ENCODE measurements at places on chromosomes 4 and X.

DNA sequence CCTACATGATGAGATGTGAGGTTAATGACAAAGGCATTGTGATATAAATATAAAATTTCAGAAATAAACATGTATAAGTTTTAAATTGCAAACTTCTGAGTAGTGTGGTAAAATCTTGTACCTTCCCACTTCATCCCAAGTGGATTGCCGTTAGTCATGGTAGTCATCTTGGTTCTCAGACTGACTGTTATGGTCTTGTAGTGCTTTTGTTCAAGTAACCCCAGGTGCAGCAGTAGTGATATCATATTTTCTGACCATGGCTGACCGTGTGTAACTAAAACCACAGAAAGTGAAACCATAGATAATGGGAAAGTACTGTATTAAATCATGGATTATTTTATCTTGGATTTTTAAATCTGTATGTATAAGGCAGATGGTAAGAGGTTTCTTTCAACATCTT is 74.8 kb upstream of the SLIT2 start:
- no peak for DNase-seq

DNA sequence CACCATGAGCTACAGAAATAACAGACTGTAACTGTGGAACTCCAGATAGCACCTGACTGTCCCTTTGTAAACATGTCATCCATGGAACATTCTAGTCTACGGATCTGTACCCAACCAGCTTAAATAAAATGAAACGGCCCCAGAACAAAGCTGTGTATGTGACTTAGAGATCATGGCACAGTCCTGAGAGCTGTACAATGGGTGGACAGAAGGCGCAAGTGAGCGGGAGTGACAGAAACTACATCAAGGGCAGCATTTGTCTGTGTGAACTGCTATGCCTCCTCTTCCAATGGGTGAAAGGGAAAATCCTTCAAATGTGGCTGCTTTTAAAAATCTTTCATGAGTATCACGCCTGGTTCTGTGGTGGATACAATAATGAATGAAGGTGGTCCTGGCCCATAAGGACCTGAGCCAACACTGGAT is 72.5 kb downstream of the FAT1 start:
- DNase-seq: no peak

- DNase-seq: no peak
These were observed 17.1 kb downstream of the CTBP1 start for GRCh38 chr4:1231637-1232360.

- no peak for DNase-seq
These were observed 21.8 kb downstream of the ANK2 start for GRCh38 chr4:113071274-113071673.

DNA sequence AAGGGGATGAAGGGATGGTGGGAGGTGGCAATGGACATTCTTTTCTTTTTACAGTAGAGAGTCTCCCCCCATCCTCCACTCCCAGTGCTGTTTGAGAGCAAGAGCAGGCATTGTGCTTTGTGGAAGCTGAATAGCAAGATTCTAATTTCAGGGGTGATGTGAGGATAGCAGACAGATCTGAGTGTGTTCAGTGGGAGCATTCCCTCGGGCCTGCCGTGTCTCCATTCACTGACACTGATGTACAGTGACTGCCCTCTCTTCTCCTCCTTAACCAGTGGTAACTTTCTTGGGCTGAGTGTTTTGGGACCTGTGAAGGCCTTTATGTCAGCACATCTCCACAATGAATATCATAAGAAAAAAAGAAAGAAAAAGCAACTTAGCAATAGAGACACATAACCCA is 396.6 kb upstream of the RPS6KA3 start:
- DNase-seq: no peak

DNA sequence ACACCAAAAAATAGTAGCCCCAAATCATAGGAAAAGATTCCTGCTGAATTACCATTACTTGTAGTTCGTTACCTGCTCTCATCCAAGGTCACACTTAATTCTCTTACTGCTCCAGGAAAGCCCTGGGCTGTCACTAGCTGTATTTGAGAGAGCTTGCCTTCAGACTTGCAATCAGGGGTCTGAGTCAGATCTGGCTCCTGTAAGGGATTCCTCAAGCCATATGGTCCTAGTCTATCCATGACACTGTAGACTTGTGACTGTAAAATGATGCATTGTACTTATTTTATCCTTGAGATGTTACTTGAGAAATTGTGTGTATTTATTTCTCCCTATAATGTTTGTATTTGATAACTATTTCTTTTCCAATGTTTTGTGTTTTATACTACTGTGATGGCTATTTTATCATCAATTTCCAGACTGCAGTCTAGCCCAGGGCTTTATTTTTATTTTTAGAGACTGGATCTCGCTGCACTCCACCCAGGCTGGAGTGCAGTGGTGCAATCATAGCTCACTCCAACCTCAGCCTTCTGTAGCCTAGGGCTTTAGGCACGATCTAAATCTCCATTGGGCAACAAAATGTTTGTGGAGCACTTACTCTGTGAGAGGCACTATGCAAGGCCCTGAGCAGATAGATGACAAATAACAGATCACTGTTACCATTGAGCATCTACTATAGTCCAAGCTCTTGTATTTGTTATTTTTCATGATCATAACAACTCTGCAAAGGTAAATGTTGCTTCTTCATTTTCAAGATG is 24.2 kb downstream of the ERVMER34-1 start:
- DNase-seq: no peak

GRCh38 chrX:155215443-155216178 is 649 bp upstream of the VBP1 start:
- no peak for DNase-seq

- no peak for DNase-seq
These were observed 59.1 kb downstream of the LUZP4 start for GRCh38 chrX:115348446-115349225.

DNA sequence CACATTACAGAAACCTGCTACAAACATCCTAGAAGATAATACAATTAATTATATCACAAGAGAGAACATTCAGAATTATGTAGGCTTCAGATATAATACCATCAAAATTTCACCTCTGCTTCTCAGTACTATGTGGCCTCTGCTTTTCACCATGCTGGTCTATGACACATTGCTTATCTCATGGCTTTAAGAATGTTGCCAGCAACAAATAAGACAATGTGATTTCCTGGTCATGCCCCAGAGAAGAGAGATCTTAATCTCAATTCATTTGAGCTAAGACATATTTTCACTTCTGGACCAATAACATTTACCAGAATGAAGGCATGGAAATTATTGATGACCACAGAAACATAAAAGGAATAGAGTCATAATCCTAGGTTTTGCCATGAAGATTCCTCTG is 1233.4 kb upstream of the ADGRL3 start:
- DNase-seq: no peak

- no peak for DNase-seq
These were observed 15.7 kb downstream of the STBD1 start for GRCh38 chr4:76322236-76322635.

DNA sequence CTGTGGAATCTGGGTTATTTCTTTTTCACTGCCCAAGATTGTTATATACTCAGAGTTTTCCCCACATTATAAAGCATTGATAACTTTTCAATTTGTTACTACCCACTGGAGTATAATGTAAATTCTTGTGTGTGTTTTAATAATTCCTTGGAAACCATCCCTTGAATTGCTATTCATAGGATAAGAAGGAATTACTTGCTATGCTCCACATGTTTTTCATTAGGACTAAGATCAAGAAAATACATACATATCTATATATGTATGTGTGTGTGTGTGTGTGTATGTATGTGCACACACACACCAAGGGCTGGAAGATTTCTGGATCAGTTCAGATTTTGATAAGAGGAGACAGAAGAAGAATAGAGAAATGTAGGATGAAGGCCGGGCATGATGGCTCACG is 206.4 kb upstream of the JADE1 start:
- no peak for DNase-seq

DNA sequence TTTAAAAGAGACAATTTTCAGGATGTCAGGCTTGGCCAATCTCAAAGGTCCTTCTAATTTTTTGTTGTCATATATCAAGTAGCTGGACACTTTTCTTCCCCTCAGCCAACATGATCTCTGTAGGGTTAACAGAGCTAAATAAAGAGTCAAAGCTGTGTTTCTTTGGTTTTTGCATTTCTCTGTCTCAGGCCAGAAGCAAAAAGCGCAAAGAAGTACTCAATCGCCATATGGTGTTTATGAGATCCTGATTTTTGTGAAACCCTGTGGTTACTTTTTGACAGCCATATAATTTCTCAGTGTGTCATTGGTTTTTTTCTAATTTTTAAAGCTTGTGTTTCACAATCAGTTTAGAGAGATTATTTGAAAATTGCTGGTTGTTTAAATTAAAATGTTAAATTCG is 111.9 kb downstream of the MAPK10 start:
- no peak for DNase-seq

GRCh38 chrX:39451046-39451445 is 646.7 kb downstream of the BCOR start:
- no peak for DNase-seq

- no peak for DNase-seq
These were observed 42.1 kb downstream of the WDFY3 start for GRCh38 chr4:84924434-84924833.

GRCh38 chr4:118099106-118099505 is 64.8 kb downstream of the NDST3 start:
- DNase-seq: no peak

DNA sequence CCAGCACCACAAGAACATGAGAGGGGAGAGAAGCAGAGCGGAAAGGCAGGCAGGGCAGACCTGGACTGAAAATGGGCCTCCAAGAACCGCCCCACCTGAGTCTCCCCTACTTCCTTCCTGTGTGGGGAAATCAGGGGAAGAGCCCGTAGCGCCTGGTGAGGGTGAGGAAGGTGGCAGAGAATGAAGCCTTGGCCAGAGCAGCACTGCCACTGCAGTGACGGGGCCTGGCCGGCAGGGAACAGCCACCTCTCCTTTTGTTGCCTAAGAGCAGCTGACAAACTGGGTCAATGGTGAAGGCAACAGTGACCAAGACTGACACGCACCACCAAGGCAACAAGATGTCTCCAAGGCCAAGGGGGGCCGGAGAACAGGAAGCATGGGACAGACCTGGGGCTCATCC is 58.4 kb upstream of the CBR4 start:
- DNase-seq: no peak

- DNase-seq: no peak
These were observed 51.8 kb downstream of the TASL start for GRCh38 chrX:30525732-30526131.

GRCh38 chr4:119105605-119106004 is 30.0 kb upstream of the MYOZ2 start:
- DNase-seq: no peak

DNA sequence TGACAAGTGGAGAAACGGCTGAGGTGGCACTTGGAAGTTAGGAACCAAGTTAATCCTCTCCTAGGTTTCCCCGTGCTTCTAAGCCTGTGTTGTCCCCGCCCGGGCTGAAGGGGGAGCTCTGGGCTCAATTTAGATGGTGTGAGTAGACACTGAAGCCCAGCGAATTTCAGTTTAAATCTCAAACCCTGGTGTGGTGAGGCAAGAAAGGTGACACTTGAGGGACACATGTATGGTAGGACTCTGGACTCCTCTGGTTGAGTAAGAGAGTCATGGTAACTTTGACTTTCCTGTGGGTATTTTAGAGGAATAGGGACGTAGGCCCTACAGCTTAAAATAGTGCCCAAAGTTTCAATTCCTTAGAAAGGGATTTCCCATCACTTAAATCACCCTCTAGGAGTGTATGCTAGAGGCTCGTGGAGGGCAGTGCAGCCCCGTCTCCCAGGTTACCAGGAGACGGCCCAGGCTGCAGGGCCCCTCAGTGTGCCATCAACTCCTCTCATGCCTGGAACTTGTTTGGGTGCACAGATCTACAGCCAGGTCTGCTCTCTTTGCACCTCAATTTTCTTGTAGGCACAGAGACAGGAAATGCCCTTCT is 24.0 kb downstream of the HAND2 start:
- no peak for DNase-seq

DNA sequence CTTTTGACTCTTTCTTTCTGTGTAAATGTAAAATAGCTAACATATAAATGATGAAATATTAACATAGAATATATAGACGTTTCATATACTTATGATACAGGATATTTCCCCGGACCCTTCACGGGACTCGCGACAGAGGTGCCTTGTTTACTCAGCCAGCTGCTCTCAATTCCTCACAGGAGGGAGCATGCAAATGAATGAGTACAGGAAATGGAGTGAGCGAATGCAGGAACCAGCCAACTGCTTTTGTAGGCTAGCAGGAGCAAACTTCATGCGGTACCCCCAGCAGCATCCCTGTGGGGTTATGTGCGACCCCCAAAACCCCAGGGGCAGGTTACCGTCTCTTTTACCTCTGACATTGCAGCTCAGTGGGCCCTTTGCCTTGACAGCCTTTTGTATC is 110.3 kb upstream of the PDHA2 start:
- no peak for DNase-seq

DNA sequence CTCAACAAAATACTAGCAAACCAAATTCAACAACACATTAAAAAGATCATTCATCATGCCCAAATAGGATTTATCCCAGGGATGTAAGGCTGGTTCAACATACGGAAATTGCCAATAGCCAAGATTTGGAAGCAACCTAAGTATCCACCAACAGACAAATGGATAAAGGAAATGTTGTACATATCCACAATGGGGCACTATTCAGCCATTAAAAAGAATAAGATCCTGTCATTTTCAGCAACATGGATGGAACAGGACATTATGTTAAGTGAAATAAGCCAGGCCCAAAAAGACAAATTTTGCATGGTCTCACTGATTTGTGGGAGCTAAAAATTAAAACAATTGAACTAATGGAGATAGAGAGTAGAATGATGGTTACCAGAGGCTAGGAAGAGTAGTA is 82.0 kb upstream of the FAM241A start:
- DNase-seq: no peak

DNA sequence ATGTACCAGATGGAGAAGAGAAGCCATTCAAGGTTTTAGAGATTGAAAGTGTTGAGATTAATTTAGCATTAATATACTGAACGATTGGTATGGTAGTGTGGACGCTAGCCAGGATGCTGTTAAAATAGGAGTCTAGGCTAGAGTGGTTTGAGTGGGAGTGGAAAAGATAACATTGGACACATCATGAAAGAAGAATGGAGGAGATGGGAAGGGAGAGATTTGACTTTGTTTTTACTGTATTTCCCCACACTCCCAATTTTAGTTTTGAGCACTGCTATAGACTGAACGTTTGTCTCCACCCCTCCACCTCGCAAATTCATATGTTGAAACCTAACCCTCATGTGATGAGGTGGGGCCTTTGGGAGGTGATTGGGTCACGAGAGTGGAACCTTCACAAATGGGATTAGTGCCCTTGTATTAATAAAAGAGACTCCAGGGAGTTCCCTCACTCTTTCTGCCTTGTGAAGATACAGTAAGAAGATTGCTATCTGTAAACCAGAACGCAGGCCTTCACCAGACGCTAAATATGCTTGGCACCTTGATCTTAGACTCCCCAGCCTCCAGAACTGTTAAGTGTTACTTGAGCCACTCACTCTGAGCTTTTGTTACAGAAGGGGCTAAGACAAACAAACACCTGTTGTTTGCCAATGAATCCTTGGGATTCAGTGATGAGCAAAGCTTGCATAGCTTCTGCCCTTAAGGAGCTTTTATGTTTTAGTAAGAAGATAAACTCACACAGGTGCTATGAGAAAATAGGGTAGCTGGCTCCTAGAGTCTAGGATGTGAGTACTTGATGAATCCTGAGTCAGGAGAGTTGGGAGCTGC is 25.8 kb downstream of the USP9X start:
- DNase-seq: no peak

Data from stimulated activated CD8-positive, alpha-beta memory T cell treated with anti-CD3 and anti-CD28 coated beads, Interleukin-2, amount 100 ng/mL, for 1 hour (primary cell).